ENCODE measurements at places on chromosomes 12 and 14.

GRCh38 chr12:53299101-53299453, 418 bp upstream of the MYG1 start:
- DNase-seq, result no peak

DNA sequence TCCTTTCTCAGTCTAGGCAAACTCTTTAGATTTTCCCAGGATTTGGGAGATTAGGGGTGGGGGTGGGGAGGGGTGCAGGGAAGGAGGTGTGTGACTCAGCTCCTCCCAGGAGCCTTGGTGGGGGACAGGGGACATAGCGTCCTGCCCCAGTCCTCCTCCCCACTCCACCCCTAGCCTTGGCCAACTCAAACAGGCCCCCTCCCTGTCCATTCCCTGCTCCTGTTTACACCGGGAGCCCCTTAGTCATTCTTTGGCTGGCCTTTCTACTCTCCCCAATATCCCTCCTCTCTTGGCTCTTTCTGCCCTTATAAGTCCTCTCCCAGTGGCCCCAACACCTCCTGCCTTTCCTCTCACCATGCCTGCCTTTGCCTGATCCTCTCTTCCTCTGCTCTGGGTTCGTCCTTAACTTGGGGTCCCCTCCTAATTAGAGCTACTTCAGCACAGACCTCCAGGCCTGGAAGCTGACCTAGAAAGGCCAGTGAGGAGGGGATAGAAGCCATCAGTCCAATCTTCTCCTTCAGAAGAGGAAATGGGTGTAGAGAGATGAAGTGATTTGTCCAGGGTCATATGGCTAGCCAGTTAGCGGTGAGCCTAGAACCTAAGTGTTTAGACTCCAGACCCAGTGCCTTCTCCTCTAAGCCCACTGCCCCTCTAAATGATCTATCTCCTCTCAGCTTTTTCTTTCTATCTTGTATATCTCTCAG, 2.3 kb upstream of the ITGA5 start:
- no peak for DNase-seq

DNA sequence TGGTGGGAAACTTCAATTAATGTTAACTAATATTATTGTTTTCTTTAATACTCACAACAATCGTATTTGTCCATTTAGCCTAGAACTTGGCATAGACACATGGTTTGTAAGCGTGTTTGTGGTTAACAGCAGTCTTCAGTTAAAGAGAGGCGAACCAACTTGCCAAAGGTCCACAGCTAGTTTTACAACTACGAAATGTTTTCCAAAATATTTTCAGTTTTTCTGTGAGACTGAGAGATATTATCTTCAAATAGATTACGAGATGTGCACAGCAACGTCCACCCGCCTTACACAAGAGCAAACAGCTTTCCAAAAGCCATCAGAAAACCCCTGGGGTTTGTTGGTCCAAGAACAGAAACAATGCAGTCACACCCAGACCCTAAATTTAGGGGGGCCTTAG, 58.6 kb upstream of the RASSF3 start:
- no peak for DNase-seq

DNA sequence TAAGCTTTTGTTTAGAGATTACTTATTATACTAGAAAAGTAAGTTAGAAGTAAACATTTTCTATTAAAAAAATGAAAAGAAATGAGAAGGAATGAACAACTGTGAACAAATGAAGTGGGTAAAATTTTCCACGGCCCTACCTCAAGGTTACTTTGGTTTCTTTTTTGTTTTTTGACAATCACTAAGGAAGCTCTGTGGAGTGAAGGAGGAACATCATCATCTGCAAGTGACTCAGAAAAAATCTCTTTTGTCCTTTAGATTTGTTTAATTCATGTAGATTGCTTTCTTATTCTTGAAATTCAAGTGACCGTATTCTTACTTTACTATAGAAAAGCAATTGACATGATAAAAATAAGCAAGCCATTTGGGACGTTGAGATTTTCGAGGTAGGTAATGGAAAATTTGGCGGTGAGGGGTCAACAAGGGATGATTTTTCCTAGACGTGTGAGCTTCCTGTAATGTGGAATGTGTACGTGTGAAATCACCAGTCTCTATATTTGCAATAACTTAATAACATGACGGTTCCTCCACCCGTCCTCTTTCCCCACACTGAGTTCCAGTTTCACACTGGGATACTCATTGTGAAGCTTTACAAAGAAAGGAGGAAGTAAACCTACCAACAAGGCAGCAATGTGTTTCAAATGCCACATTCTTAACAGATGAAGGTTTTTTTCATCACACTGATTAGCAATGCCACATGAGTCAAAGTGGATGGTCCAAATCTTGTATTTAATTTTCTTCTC, 62.3 kb upstream of the EGLN3 start:
- DNase-seq, result peak; percentile 61

- DNase-seq, result no peak
Measured at GRCh38 chr14:99915305-99916090, 122.3 kb downstream of the EML1 start.

DNA sequence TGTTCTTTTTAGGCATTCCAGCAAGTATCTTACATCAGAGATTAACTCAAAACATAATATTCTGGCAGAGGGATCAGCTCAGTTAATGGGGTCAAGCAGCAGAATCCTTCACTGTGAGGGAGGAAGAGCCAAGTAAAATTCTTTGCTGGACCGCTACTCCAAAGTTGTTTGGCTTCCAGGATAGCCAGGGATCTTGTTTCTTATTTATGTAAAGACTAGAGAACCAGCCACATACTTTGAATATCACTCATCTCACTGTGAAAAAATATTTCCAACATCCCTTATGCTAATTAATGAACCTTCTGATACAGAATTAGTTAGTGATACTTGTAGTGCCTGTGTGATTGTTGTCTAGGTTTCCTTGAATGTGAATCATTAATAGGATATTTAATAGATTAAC, 94.2 kb downstream of the PLEKHA5 start:
- DNase-seq, result no peak

DNA sequence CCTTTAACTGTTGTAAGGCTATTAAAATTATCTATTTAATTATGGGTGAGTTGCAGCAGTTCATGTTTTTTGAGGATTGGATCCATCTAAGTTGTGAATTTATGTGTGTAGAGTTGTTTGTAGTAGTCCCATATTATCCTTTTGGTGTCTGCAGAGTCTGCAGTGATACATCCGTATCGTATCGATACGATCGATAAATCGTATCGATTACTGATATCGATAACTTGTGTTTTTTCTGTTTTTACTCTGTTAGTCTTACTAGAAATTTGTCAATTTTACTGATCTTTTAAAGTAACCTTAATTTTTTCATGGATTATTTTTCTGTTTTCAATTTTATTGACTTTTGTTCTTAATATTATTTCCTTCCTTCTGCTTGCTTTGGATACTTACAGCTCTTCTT, 462.5 kb upstream of the SOX5 start:
- no peak for DNase-seq

DNA sequence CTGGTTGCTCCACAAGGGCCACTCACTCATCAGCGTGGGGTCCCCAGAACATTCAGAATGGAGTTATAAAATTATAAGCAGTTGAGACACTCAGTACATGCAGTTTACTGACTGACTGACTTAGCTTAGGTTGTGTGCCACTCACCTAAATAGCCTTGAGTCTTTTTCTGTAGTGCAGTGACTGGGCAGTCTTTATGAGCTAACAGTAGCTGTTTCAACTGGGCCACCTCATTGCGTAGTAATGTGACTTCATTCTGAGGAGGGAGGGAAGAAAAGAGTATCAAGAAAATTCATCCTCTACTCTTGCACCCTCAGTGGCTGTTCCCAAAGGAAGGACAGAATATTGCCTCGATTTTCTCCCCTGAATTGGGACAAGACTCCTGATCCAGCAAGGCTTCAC, 15.8 kb upstream of the NPFF start:
- DNase-seq, result no peak

DNA sequence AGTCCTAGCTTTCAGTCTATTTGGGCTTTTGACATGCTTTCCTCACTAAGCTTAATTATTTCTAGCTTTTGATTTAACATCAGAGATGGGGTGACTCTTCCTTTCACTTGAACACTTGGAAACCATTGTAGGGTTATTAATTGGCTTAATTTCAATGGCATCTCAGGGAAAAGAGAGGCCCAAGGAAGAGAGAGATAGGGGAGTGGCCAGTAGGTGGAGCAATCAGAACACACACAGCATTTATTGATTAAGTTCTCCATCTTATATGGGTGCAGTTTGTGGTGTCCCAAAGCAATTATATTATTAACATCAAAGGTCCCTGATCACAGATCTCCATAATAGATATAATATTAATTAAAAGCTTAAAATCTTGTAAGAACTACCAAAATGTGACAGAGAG, 1466.1 kb upstream of the SEL1L start:
- no peak for DNase-seq

- no peak for DNase-seq
Measured at GRCh38 chr12:102573237-102573636, 92.9 kb upstream of the IGF1 start.

GRCh38 chr12:54631988-54632728, 2.5 kb downstream of the LACRT start:
- no peak for DNase-seq

DNA sequence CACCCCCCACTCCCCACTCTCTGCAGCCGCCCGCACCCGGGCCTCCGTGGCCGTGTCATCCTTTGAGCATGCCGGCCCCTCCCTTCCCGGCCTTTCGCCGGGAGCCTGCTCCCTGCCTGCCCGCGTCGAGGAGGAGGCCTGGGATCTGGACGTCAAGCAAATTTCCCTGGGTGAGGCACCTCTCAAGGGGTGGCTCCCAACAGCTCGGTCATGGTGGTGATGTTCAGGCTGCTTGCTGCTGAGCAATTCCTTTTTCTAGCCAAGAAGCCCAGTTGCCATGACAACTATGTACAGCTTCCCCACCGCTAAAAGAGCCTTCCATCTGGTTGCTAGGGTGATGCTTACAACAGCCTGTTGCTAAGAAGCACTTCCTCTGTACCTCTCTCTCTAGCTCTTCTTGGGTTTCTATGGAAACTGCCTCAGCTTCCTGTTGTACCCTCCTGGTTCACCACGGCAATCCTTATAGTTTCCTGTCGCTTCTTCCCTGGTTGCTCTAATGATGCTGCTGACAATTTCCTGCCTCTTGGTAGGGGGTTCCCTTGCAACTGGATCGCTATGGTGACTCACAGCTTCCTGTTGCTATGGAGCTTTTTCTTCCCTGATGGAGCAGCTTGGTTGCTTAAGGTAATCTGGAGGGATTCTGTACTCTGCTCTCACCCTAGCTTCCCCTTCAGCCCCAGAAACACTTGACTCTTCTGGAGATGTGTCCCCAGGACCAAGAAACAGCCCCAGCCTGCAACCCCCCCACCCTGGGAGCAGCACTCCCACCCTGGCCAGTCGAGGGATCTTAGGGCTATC, 11.0 kb downstream of the ZNF219 start:
- peak; percentile 62 for DNase-seq

GRCh38 chr14:50342221-50343078, 30.3 kb downstream of the DMAC2L start:
- DNase-seq, result peak; percentile 70
